ENCODE measurements at places on chromosomes 11 and 22. TPM values are rescaled to one million over a fixed set of nuclear protein-coding genes. Genes with fewer than 3 reads are reported as not detected.

Gene SLC17A6
- total RNA-seq: not detected

GRCh38 chr22:46798366-46799350 lies 36.2 kb downstream of the TBC1D22A start:
- DNase-seq: peak; percentile 88

- no peak for DNase-seq
Measured at GRCh38 chr11:57598831-57599155, 1.3 kb downstream of the SERPING1 start.

- no peak for DNase-seq
Measured at GRCh38 chr22:49291781-49292180, 535.9 kb downstream of the BRD1 start.

DNA sequence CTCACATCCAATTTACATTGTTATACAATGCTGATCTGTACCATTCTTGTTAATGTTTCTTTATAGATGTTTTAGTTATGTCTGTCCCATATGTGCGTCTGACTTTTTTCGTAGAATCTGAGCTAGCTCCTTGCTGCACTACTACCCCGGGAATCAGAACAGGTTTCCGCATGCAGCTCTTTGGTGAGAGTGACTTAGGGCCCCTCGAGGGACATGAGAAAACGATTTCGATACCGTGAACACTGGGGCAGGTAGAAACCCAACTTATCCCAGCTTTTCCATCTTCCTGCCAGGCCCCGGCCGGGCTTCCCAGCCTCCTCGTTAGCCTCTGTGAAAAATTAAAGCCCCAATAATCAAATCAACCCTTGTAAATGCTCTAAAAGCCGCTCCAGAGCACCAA lies 23.4 kb upstream of the PKNOX2 start:
- no peak for DNase-seq
